ENCODE measurements at places on chromosomes 5 and 9. TPM values are rescaled to one million over a fixed set of nuclear protein-coding genes. Genes with fewer than 3 reads are reported as not detected.

- DNase-seq, result no peak
These were observed 49.3 kb downstream of the SPRY4 start for GRCh38 chr5:142275496-142275895.

GRCh38 chr9:132997591-132997990, 19.1 kb downstream of the GFI1B start:
- no peak for DNase-seq

- DNase-seq, result no peak
These were observed 229.8 kb downstream of the FANCC start for GRCh38 chr9:95087659-95088242.

- no peak for DNase-seq
These were observed 18.6 kb downstream of the DIMT1 start for GRCh38 chr5:62385131-62385530.

- DNase-seq, result no peak
These were observed 50.3 kb downstream of the RXRA start for GRCh38 chr9:134376386-134377142.

Gene SH3GLB2
- 76.1 TPM for total RNA-seq

Gene PCDHA1
- 0.07 TPM for total RNA-seq

Gene FAXDC2
- 2.9 TPM for total RNA-seq

Measured in neural crest cell (in vitro differentiated cells).